ENCODE measurements at places on chromosomes 12 and 14. TPM values are rescaled to one million over a fixed set of nuclear protein-coding genes. Genes with fewer than 3 reads are reported as not detected.

GRCh38 chr12:7354529-7354928 lies 50.7 kb downstream of the ACSM4 start:
- DNase-seq, result no peak

DNA sequence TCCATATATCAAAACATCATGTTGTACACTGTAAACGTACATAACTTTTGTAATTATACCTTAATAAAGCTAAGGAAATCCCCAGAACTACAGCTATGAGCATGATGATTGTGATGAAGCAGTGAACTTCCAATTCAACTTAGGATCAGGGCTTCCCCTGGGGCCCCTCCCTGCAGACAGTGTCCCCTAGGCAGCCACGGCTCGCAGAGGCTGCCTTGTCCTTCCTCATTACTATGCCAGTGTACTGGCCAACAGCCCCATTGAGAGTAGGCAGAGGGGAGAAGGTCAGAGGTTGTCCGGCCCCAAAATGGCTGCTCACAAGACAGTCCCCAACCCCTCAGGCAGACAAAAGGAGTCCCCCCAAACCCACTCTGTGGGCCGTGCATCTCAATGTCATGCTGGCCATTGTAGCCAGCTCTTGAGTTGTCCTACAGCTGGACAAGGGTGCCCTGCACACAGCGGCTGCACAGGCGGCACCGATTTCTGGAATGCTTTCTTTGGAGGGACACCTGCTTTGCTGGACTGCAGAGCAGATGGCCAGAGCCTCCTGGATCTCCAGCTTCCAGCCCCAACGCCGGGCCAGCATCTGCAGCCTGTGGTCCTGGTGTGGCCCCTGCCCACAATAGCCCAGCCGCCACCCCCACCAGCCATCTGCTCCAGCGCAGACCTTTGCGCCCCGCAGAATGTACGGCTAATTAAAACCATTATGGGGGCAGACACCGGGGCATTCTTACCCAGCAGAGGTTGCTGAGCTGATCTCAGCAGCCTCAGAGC lies 46.1 kb downstream of the NIN start:
- DNase-seq, result no peak

GRCh38 chr12:50065726-50066310 lies 8.4 kb downstream of the ASIC1 start:
- DNase-seq, result no peak

The GLS2 gene
- 0.44 TPM for polyA plus RNA-seq

DNA sequence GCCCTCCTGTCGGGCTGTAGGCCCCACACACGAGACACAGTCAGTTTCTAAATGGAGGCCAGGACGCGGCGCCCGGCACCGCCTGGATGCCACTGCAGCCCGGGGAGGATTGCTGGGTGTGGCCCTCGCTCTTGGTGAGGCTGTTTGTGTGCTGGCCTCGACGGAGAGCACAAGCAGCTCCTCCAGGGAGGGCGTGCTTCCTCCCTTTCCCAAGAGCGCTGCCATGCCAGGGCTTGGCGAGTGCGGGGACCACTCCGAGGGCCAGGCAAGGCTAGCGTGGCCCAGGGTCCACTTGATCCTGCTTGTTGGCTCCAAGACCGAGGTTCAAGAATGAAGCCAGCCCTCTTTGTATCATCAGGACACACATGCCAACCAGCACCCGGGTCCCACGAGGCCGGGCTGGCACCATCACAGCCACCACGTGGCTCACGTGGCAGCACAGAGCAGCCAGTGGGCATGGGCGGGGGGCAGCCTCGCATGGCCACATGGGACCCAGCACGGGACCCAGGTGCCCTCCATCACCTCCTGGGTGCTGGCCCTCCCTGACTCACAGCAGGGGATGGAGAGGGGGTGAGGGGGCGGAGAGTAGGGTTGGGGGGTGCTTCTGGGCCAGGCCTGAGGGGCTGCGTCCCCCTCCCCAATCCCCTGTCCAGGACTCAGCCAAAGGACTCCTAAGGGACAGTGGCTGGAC lies 71.2 kb downstream of the NOC4L start:
- no peak for DNase-seq

- DNase-seq, result no peak
Observed at GRCh38 chr12:100368066-100368465, 11.2 kb downstream of the SLC17A8 start.

The DPPA3 gene
- not detected for polyA plus RNA-seq

- no peak for DNase-seq
Observed at GRCh38 chr12:114931025-114931424, 247.1 kb upstream of the TBX3 start.

The LRP1-AS gene
- not detected for polyA plus RNA-seq

The SYNDIG1L gene
- polyA plus RNA-seq, result not detected

DNA sequence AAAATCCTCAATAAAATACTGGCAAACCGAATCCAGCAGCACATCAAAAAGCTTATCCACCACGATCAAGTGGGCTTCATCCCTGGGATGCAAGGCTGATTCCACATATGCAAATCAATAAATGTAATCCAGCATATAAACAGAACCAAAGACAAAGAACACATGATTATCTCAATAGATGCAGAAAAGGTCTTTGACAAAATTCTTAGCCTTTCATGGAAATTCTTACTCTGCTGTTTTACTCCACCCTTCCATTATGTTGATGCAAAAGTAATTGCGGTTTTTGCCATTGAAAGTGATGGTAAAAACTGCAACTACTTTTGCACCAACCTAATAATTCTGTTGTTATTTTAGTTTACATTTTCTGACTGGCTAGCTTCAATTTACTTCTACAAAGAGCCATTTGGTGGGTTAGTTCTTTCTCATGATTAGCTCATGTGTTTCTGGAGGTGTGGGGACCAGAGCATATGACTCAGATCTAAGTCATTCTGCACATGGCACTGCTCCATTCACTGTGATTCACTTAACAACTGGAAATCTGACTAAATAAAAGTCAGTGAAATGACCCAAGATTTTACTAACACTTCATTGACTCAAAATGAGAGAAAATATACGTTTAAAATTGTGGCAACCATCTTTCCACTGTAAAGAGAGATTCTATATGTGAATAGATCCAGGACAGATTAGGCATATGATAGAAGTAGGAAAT lies 99.9 kb downstream of the TMTC3 start:
- DNase-seq, result peak; percentile 78

The ALX1 gene
- polyA plus RNA-seq, result 5.9 TPM

All from A549 (cell line).